ENCODE measurements at places on chromosomes 7 and 10.
A peak's percentile ranks its signal among the peaks of the same experiment; 100 is the strongest.

DNA sequence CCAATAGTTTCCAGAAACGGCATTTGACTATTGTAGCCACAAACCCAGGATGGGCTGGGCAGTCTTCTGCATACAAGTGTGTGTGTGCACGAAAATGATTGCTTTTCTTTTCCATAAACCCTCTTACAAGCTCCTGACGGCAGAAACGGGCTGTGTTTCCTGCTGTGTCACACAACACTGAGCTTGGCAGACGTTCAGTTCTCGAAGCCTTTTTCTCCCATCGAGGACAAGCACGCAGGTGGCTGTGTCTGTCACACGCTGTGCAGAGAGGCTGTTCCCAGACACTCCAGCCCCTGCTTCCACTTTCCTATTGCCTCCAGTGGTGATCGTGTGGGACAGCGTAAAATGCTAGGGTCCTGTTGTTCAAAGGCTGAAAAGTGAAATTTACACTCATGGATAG, 32.1 kb downstream of the RBAK start:
- no peak for DNase-seq

- no peak for DNase-seq
These were observed 10.4 kb downstream of the ATG9B start for GRCh38 chr7:151013733-151014497.

GRCh38 chr10:109393425-109393824, 529.9 kb downstream of the XPNPEP1 start:
- DNase-seq = no peak

DNA sequence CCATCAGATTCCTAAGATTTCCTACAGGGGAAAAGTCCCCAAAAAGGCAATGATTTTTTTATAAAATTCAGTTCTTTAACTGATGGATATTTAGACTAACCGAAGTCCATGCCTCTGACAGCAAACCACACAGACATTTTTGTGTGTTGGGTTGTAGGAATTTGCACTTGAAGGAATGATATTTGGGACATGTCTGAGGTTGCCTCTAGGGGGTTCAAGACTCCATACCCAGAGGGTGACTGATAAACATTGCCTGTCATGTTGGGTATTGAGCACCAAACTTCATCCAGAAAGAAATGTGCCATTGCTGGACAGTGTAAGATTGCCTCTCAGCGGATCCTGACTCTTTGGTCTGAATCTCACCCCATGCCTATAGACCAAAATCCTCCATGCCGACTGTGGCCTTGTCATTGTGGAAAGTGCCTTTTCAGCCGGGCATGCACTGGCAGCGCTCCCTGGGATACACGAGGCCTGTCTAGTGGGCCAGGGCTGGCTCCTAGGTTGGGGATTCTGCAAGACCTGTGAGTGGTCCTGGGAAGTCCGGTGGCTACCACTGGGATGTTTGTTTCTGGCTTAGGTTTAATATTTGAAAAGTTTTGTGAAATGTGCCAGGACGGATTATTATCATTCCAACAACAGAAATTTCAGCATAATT, 252.9 kb downstream of the WDR37 start:
- DNase-seq = no peak

- no peak for DNase-seq
These were observed 127.0 kb downstream of the CCNY start for GRCh38 chr10:35463105-35463867.

GRCh38 chr10:78543749-78544362, 510.2 kb downstream of the RPS24 start:
- no peak for DNase-seq

DNA sequence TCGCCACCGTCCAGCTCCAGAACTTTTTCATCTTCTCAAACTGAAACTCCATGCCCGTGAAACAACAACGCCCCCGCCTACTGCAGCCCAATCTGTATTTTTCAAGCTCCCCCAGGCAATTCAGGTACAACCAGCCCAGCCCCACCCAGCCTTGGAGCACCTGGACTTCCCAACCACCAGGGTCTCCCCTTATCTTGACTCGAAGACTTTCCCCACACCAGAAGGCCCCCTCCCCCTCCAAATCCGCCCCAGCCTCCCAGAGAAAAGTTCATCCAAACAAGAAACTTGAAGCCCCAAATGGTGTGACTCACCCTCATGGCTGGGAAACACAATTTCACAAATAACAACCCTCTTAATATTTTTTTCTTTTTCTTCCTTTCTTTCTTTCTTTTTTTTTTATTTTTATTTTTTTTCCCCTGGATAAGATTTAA, 10.6 kb downstream of the ZCCHC24 start:
- no peak for DNase-seq

GRCh38 chr7:106071356-106071998, 40.6 kb downstream of the SYPL1 start:
- DNase-seq = no peak

DNA sequence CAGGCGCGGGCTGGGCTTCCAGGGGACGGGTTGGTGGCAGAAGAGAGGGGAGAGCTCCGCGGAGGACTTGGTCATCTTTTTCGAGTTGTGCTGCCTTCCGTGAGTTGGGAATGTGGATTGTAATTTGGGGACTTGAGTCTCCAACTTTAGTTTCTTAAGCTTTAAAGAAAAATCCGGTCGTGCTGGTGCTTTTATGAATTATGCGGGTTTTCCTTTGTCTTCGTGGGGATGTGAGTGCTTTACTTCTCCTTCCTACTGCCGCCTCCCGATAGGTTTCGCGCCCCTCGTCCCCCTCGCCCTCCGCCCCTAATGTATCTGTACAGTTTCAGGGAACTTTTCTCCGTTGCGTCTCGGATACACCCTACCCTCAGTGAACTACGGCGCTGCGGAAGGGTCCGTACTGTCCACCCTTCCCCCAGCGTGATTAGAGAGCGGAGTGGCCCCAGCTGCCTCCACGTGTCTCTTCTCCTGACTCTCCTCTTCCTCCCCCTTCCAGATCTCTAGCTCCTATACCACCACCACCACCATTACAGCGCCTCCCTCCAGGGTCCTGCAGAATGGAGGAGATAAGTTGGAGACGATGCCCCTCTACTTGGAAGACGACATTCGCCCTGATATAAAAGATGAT, 649 bp downstream of the SCD start:
- no peak for DNase-seq

DNA sequence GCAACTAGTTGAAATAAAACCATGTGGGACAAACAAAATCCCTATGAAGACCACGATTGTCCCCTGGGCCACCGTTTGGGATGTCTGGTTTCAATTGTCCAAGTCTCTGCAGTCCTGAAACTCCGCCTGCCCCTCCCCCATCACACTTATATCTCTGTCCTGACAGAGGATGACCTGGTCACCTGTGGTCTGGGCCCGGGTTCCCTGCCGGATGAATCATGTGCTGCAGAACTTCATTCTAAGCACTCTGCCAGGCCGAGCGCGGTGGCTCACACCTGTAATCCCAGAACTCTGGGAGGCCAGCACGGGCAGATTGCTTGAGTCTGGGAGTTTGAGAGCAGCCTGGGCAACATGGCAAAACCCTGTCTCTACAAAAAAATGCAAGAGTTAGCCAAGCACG, 91.1 kb downstream of the COL13A1 start:
- DNase-seq = no peak

GRCh38 chr10:70106958-70107791, 25.4 kb downstream of the AIFM2 start:
- DNase-seq = no peak

GRCh38 chr10:109893386-109893785, 29.9 kb downstream of the XPNPEP1 start:
- no peak for DNase-seq

DNA sequence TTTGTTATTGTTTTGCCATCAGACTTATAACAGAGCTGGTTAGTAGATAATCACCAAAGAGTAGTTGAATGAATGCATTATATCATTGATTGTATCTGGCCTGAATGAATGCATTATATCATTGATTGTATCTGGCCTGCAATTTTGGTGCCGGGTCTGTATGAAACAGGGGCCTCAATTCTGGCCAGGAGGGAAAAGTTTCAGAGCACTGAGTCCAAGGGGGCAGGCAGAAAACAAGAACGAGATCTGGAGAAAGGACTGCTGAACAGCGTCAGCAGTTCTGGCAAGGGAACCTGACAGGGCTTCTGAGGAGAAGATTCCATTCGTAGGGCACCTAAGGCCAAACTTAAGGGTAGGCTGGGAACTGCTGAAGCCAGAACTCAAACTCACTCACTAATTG, 128.0 kb downstream of the SEMA3C start:
- no peak for DNase-seq

DNA sequence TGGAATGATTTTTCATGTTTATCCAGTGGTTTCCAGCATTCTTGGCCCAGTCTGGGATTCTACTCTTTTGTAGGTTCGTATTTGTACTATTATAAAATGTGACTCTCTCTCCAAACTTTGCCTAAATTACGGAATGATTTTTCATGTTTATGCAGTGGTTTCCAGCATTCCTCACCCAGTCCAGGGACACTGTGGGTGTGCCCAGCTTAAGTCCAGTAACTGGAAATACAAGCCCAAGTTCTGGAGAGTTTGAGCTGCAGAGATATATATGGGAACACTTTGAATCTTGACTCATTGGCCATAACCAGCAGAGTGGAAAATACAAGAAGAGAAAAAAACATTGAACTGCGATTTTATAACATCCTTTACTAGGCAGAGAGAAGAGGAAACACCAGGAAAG, 5.9 kb upstream of the MAGI2 start:
- no peak for DNase-seq

DNA sequence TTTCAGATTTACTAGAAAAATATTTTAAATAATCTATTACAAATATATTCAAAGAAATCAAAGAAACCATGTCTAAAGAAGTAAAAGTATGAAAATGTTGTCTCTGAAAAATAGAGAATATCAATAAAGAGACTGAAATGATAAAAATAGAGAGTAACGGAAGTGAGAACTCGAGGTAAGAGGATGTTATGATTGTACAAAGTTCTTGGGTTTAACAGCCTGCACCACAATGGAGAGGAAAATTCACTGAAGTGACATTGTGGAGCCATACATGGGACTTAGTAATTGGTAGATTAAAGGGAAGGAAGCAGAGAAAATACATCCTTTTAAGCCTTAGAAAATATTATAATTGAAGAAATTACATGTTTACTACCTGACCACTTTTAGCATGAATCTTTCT, 77.9 kb downstream of the THSD7A start:
- DNase-seq = no peak

GRCh38 chr7:39952374-39952773, 2.3 kb downstream of the CDK13 start:
- DNase-seq = no peak

DNA sequence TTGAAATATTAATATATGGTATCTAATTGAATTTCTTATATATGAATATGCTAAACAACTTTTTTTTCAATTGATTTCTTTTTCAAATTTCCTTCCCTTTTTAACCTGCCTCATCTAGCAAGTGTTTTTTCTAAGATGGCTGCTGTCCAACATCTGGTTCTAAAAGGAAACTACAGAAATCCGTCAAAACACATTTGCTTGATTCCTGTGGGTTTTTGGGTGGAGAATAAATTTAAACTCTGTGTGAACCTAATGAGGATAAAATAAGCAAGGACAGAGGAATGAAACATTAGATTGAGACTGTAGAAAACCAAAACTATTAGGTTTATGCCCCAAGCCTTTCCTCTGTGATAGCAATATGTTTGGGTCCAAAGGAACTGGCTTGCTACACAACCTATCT, 75.5 kb upstream of the STARD3NL start:
- no peak for DNase-seq

- DNase-seq = peak; percentile 21
These were observed 32.7 kb upstream of the STEAP4 start for GRCh38 chr7:88339195-88339922.

DNA sequence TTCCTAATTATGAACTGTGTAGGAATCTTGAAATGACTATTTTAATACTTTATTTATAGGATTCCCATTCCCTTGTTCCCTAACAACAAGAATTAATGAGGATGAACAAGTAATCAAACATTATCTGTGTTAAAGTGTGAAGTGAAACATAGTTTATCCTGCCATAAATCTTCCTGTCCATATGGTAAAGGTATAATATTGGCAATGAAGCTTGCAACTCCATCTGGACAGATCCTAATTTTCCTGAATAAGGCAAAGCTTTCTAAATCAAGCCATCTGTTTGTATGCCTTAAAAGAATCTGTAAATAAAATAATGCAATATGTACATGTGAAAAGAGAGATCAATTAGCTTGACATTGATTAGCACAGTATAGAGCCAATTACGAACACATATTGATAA, 529.0 kb downstream of the ANKRD7 start:
- DNase-seq = no peak

- DNase-seq = no peak
These were observed 24.8 kb downstream of the STK32C start for GRCh38 chr10:132282667-132283603.

DNA sequence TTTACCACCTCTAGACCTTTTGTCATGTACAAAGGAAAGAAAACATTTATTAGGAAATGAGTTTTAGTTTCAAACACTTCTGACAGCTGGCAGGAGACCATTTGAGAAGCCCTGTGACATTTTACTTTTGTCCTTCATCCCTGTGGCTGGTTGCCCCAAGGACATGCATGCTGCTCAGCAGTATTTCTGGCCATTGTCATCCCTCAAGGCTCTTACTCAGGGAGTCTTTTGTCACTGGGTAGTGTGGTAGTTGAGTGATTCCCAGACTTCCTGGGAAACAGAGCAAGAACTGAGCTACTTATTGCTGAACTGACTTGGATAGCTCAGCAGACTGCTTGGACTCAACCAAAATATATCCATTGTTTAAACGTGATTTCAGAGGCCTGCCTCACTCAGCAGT, 142.8 kb downstream of the LRRC4 start:
- no peak for DNase-seq

DNA sequence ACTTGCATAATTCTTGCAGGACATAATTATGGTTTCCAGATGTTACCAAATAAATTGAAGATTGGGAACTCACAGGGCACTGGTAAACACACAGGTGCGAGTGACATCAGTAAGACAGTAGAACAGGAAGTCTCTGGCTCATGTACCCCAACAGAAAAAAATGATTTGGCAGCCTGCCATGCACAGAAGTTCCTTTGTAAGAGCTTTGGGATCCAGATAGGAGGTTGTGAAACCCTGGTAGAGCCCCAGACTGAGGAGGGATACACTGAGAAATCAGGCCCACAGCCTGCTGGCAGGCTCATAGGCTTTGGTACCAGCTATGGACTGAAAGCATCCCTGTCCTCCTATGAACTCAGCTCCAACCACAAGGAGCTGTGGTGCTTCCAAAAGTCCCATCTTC, 118.0 kb downstream of the COBL start:
- DNase-seq = no peak

GRCh38 chr7:1062296-1063294, 18.2 kb downstream of the GPR146 start:
- DNase-seq = no peak

DNA sequence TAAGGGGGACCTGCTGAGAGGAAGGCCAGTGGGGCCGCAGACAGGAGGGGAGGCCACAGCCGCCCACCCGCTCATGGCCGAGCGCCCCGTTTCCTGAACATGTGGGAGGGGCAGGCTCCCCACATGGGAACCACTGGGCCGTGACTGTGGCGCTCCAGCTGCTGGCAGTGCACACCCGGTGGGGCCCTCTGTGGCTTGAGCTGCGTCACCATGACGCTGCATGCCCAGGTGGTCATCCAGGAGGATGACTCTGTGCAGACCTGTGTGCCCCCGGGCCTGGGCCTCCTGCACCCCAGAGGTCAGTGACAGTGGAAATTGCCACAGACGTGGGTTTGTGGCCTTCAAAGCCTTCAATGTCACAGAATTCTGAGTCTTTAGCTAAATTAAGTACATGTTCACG, 85.1 kb downstream of the MGMT start:
- DNase-seq = no peak
